ENCODE measurements at places on chromosomes 12 and 14. TPM values are rescaled to one million over a fixed set of nuclear protein-coding genes. Genes with fewer than 3 reads are reported as not detected.

Gene LTBR
- polyA plus RNA-seq, result 37.8 TPM

Gene PROX2
- polyA plus RNA-seq, result not detected

Gene CDCA3
- polyA plus RNA-seq, result 31.2 TPM

Gene ISCA2
- polyA plus RNA-seq, result 59.0 TPM

Gene KRT73
- not detected for polyA plus RNA-seq

Gene SPX
- 0.35 TPM for polyA plus RNA-seq

Gene RNASE7
- 0.10 TPM for polyA plus RNA-seq

Gene PTPRR
- 22.8 TPM for polyA plus RNA-seq

Gene OLR1
- 0.10 TPM for polyA plus RNA-seq

Gene SLCO1A2
- polyA plus RNA-seq, result not detected

Gene PMEL
- polyA plus RNA-seq, result 1.8 TPM

Gene EIF4B
- 218 TPM for polyA plus RNA-seq

Gene FAM181A
- not detected for polyA plus RNA-seq

Gene HPD
- not detected for polyA plus RNA-seq

Gene CIT
- polyA plus RNA-seq, result 1.8 TPM

Gene IGF1
- 12.0 TPM for polyA plus RNA-seq

Gene CLEC4E
- 1.8 TPM for polyA plus RNA-seq

Gene NELL2
- polyA plus RNA-seq, result 0.69 TPM

Gene COCH
- polyA plus RNA-seq, result 1.6 TPM

Gene OASL
- 57.6 TPM for polyA plus RNA-seq

Gene MAP3K9
- polyA plus RNA-seq, result 1.6 TPM

Gene AQP6
- not detected for polyA plus RNA-seq

Gene CLEC14A
- 12.2 TPM for polyA plus RNA-seq

Gene PLEKHD1
- not detected for polyA plus RNA-seq

Gene LRP1-AS
- polyA plus RNA-seq, result not detected

Gene C14orf93
- 7.4 TPM for polyA plus RNA-seq

Gene FGF23
- polyA plus RNA-seq, result not detected

Gene LRRC9
- polyA plus RNA-seq, result not detected

Gene MYF6
- not detected for polyA plus RNA-seq

Gene PTHLH
- polyA plus RNA-seq, result not detected

Gene PTPRQ
- not detected for polyA plus RNA-seq

Gene SMOC1
- polyA plus RNA-seq, result 0.77 TPM

Gene HRK
- 0.92 TPM for polyA plus RNA-seq

Gene TMEM233
- 0.10 TPM for polyA plus RNA-seq
